ENCODE measurements at places on chromosomes 7 and 10.
A peak's percentile ranks its signal among the peaks of the same experiment; 100 is the strongest.

DNA sequence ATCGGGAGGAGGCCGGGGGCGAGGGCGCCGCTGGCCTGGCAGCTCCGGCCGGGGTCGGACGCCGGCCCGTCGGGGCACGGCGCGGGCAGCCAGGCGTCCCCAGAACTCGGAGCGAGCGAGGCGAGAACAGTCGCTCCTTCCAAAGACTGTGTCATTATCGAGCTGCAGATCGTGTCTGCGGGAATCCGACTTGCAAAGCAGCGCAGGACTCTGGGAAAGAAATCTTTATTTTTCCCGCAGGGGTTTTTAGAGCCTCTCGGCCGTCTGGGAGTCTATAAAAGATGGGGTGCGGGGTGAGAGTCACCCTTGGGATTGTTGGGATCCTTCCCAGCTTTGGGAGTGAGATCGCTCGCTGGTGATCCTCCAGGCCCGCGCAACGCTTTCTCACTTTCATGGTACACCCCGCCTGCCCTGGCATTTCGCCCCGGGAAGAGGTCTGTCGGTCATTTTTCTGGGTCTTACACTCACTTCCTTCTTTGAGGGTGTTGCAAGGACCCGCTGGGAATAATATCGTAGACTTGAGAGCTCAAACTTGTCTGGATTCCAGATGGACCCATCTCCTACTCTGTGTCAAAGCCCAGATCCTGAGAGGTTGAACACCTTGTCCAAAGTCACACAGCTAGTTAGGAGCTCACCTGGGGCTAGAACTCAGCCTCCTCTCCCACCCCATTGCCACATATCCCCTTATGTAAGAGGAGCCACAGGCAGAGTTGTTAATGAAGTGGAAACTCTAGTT, 1.0 kb downstream of the UBTD1 start:
- peak; percentile 28 for DNase-seq

DNA sequence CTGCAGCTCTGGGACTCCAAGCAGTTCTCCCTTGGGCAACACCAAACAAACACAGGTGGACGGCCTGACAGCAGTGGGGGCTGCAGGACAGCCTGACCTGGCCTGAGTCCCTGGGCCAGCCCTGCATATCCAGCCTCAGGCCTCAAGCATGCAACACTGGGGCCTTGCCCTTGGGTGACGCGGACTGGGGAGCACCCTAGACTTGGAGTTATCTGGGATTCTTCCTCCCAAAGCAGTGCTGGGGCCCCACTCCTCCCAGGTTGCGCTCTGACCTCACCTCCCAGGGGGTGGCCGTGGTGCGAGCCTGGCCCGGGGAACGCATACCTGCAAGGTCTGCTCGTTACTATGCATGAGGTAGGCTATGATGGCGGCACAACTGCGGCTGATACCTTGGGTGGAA, 6.2 kb upstream of the TMEM120A start:
- no peak for DNase-seq

- peak; percentile 22 for DNase-seq
Observed at GRCh38 chr10:103983367-103983911, 16.5 kb downstream of the SLK start.

- DNase-seq: no peak
Observed at GRCh38 chr7:158662610-158663427, 41.8 kb downstream of the NCAPG2 start.

- DNase-seq: no peak
Observed at GRCh38 chr7:32659853-32660252, 164.6 kb downstream of the AVL9 start.

DNA sequence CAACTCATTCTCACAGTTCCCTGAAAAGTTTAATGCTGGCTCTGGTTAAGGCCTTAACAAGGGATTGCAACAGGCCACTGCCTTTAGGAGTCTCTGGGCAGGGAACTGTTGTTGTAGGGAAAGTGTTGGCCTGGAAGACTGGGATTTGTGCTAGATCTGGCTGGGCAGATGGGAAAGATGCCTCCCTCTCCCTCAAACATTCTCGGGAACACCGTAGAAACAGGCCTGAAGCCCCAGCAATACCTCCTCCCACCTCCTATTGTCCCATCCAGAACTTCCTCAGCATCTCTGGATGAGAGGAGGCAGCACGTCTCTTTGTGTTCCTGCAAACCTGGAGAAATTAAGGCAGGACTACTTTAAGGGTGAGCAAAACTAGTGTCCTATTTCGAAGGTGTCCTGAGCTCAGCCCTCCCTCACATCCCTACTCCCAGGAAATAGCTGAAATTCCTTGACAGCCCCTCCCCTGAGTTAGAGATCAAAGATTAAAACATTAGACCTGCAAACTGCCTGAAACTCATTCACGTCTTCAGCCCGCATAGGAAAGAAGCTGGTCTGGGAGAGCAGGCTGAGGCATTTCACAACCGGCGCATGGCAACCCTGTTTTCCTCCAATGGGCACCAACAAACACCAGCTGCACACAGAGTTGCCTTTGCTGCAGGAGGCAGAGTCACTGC, 10.9 kb upstream of the MAP3K8 start:
- DNase-seq: no peak

DNA sequence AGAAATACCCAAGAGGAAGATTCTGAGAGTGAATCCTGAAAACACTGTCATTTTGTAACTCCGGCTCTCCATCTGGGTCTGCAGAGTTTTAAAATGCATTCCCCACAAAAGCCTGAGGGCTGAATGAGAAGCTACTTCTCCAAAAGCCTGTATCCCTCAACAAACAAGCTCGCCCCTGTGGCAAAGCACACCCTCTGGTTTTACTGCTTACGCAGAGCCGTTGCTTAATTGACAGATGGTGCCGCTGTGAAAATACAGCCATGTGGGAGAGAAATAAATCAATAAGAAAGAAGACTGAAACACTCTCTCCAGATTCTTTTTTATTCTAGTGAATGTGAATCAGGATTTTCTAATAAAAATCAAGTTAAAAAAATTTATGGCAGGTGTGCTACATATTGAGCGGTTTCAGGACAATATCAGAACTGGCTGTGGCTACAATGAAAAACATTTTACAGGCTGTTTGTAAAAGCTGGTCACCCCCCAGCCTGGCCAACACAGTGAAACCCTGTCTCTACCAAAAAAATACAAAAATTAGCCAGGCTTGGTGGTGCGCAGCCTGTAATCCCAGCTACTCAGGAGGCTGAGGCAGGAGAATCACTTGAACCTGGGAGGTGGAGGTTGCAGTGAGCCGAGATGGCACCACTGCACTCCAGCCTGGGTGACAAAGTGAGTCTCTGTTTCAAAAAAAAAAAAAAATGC, 32.5 kb downstream of the C7orf33 start:
- no peak for DNase-seq

- DNase-seq: no peak
Observed at GRCh38 chr7:122885583-122886356, 490 bp downstream of the CADPS2 start.

DNA sequence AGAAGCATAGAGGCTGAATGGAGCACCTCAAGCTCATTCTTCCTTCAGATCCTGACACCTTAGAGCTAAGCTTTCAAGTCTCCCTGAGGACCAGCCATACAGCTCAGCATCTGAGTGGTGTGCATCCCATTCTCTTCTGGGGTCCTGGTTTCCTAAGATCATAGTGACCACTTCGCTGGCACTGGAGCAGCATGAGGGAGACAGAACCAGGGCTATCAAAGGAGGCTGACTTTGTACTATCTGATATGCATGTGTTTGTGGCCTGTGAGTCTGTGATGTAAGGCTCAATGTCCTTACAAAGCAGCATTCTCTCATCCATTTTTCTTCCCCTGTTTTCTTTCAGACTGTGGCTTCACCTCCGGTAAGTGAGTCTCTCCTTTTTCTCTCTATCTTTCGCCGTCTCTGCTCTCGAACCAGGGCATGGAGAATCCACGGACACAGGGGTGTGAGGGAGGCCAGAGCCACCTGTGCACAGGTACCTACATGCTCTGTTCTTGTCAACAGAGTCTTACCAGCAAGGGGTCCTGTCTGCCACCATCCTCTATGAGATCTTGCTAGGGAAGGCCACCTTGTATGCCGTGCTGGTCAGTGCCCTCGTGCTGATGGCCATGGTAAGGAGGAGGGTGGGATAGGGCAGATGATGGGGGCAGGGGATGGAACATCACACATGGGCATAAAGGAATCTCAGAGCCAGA, 31.0 kb downstream of the PRSS2 start:
- peak; percentile 9 for DNase-seq

DNA sequence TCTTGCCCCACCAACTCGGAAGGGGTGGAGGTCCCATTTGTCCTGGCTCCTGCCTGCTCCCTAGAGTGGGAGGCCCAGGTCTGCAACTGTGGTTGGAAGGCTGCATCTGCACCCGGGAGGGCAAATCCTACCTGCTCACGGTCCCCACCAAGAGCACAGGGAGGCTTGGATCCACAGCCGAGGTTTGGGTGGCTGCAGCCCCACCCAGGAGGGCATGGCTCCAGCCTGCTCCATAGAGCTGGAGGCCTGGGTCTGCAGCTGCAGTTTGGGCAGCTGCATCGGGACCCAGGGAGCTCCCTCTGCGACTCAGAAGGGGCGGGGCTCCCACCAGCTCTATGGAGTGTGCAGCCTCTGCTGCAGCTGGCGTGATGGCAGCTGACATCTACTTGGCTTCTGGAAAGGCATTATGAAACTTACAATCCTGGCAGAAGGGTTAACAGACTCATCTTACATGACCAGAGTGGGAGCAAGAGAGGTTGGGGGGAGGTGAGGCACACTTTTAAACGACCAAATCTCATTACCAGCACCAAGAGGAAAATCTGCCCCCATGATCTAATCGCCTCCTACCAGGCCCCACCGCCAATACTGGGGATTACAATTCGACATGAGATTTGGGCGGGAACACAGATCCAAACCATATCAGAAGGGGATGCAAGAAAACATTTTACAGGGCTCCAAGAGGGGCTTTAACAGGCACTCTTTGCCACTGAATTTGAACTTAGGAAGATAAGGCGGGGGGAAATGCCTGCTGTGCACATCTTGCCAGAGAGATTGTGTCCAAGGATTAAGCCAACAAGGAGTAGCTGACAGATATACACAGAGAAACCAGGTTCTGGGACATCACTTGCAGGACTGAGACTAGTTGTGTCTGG, 8.2 kb upstream of the BLVRA start:
- no peak for DNase-seq

DNA sequence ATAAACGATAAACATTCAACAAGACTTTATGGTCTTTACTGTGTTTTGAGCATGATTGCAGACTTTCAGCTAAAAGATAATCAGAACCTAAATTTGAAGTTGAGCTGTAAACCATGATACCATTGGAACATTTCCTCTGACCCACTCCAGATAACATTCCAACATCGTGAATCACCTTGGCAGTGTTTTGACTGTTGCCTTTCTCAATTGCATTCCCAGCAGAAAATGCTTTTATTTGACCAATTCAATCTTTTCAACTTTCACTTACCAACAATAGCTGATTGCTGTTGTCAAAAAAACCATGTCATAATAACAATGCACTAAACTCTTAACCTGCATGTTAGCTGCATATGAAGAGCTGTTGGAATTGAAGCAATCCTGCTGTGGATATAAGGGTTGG, 165.5 kb downstream of the MDFIC start:
- no peak for DNase-seq

DNA sequence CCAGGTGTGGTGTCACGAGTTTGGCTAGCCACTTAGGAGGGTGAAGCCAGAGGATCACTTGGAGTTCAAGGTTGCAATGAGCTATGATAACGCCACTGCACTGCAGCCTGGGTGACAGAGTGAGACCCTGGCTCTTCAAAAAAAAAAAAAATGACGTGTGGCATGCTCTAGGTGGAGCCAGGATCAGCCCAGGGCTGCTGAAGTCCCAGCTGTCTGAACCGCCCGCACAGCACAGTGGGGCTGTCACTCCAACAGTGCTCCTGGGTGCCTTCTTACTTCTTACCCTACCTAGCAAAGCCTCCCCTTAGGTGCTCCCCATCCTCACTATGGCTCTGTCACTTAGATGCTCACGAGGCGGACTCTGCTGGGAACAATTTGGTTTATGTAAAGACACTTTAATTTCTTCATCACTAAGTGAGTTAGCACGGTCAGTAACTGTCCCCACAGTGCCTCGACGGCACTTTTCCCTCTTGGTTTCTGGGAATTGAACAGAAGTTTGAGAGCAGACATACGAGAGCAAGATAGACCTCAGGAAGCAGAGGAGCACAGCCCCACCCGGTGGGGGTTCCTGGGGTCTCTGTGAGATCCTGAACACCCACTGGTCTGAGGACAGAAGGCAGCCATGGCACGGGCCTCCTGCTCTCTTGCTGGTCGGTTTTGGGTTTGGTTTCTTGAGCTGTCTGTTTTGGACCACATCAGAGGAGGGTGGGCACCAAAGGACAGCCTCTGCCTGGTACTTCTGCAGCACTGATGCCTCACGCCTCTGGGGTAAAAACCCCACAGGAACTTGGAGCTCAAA, 66.2 kb upstream of the BTBD16 start:
- DNase-seq: no peak

- DNase-seq: no peak
Observed at GRCh38 chr7:99229234-99229633, 21.3 kb upstream of the KPNA7 start.

DNA sequence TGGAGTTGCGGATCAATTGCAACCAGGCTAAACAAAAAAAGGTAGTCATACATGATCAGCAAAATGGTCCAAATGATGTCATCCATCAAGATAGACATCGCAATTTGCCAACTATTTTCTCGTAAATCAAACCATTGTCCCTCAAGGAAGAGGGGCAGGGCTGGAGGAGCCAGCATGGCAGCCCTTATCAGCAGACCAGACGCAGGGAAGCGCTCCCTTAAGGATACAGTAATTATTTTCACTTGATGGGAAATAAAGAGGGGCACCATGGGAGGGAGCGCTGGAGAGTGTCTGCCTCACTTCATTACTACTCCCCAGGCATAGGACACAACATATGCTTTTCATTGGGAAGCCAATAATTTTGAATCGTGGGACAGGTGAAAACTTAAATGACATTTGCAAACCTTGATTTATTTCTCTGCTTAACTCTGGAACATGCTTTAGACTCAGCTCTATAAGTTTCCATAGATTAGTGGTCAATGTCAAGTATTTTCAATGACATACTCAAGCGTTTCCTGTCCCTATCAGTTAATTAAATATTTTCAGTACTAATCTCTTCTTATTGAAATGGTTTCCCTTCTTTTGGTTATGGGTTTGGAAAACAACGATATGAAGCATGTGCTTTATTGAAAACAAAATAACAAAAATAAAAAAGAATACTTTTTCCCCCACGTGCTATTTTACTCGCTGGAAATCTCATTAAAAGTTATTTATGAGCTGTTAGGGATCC, 202.4 kb upstream of the HABP2 start:
- DNase-seq: no peak

DNA sequence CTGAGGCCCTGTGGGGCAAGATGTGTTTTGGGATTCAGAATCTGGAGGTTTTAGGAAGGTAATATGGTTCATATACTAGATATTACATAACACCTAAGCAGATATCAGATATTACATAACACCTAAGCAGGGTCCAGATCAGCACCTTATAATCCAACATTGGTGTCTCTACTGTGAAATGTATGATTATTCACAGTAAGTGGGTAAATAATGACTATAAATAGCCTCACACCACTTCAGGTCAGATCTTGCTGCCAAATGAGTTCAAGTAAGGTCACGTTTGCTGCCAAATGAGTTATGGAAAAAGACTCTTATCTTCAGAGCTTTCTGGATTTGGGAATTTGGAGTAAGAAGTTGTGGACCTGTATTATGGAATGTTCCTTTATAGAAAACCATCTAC, 14.6 kb downstream of the ADRB1 start:
- DNase-seq: no peak

- DNase-seq: no peak
Observed at GRCh38 chr7:54915870-54916598, 102.8 kb upstream of the EGFR start.
